ENCODE measurements at places on chromosomes 5 and 9. TPM values are rescaled to one million over a fixed set of nuclear protein-coding genes. Genes with fewer than 3 reads are reported as not detected.

DNA sequence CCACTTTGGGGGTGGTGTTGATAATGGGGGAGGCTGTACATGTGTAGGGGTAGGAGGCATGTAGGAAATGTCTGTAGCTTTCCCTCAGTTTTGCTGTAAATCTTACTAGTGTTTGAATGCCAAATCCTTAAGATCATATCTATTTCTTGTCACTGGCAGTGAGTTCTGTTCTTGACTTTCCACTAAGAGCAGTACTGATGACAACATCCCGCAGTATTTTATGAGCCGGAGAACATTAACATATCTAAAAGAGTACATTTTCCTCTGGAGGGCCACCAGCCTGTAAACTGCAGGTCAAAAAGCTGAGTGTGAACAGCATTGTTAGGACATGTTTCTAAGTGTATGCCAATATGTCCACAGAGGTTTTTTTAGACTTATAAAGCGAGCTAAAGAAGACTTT, 2.5 kb upstream of the HSPB3 start:
- DNase-seq: no peak

- DNase-seq: no peak
Observed at GRCh38 chr9:37148181-37148580, 27.8 kb downstream of the ZCCHC7 start.

DNA sequence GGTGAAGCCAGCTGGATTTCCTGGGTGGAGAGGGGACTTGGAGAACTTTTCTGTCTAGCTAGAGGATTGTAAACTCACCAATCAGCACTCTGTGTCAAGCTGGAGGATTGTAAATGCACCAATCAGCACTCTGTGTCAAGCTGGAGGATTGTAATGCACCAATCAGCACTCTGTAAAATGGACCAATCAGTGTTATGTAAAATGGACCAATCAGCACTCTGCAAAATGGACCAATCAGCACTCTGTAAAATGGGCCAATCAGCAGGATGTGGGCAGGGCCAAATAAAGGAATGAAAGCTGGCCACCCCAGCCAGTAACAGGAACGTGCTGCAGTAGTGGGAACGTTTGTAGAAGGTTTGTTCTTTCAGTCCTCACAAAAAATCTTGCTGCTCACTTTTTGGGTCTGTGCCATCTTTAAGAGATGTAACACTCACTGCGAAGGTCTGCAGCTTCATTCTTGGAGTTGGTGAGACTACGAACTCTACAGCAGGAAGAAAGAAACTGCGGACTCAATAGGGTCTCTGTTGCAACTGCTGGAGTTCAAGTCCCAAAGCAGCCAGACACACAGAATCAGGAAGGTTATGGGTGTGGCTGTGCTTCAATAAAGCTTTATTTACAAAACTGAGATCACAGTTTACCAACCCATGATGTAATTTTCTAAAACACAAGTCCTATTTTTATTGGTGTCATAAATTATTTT, 145.7 kb upstream of the ERCC6L2 start:
- no peak for DNase-seq

TGFBI gene
- not detected for total RNA-seq

ARSB gene
- 8.9 TPM for total RNA-seq

Measured in OCI-LY7 (cell line).